ENCODE measurements at places on chromosomes 1 and 21.
A peak's percentile ranks its signal among the peaks of the same experiment; 100 is the strongest.

DNA sequence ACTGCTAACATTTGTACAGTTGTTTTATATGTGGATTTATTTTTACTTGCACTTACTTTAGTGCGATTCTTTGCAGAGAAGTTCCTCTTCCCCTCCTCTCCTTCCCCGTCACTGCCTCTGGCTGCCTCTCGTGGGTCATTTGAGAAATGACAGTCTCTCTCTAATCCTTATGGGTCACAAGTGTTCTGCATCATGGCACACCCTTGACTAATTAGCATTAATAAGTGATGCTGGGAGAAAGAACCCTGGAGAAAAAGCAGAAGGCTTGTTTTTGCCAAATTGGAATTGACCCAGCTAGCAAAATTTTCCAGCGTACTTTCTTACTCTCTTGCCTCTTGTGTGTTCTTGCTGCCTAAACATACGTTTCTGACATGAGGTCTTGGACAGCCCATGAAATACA lies 301.2 kb downstream of the DUSP10 start:
- DNase-seq, result no peak

GRCh38 chr1:153566414-153567371 lies 1.0 kb upstream of the S100A2 start:
- DNase-seq, result peak; percentile 78

GRCh38 chr1:118963456-118964430 lies 24.4 kb downstream of the TBX15 start:
- DNase-seq, result no peak

DNA sequence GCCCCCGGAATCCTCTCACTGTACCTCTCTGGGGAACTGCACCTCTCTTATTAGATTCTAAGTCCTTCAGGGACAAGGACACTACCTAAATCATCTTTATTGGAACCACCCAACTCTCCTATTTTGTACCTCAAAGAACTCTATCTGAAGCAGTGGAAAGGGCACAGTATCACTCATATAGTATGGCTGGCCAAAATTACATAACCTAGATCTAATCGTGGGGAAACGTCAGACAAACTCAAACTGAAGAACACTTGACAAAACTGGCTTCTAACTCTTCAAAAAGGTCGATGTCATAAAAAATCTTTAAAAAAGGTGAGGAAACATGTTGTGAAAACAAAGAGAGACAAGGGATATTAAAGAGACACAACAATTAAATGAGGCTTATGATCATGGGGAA lies 210.0 kb downstream of the SLC45A1 start:
- DNase-seq, result no peak

GRCh38 chr21:44932408-44933181 lies 7.2 kb upstream of the SLX9 start:
- peak; percentile 66 for DNase-seq

DNA sequence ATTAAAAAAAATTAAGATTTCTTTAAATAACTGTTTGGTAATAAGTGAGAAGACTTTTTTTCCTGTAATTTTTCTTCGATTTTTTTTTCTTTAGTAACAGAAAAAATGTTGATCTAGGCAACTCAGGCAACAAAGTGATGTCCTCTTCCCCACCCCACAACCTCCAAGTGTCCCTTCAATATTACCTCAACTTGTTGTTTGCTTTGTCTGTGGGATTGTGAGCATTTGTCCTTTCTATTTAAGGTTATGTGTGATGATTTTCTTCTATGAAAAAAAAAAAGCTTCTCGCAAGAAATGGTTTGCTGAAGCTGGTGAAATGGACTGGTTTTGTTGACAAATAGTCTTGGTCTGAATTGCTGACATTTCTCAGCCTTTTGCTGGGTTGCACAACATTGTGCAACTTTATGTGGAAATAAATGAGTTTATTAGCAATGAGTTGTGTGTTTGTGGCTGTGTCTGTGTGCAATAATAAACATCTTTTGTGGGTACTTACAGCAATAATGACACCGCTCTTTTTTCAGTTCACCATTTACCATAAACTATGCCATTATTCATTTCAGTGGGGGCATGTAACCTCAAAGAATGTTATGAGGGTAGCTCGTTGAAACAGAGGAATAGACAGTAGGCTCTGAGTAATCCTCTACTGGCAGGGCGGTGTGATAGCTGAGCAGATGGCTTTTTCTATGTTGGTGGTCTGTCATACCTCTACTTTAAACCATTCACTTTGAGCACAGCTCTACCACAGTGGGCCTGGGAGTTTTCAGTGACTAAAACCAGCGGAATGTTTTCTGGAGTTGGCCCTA lies 218.4 kb downstream of the HLX start:
- DNase-seq, result no peak

- no peak for DNase-seq
Measured at GRCh38 chr21:46363698-46364097, 39.7 kb downstream of the PCNT start.

DNA sequence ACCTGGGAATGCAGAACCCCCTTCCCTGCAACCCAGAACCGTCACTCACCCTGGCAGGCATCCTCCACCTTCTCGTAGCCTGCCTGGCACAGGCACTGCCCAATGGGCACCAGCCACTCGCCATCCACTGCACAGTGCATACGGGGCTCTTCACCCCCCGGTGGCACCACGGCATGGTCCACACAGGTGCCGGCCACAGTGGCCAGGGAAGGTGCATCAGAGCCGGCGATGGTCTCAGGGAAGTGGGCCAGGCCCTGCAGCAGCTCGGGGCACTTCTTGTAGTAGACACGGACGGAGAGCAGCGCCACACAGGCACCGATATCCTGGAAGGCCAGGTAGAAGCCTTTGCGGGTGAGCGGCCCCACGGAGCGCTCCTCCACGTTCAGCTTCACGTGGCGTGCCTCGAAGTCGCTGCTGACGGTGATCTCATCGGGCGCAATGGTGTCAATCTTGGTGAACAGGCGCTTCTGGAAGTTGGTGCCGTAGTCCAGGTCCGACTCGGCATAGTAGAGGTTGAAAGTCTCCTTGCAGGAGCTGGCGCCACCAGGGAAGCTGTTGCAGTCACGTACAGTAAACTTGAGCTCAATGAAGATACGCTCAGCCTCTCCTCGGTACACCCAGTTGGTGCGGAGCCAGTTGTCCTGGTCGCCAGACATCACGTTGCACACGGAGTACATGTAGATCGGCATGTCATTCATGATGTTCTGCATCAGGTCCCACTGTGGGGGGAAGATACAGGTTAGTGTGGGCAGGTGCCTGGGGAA lies 7.4 kb downstream of the EPHA2 start:
- no peak for DNase-seq

- DNase-seq, result no peak
Measured at GRCh38 chr21:42456457-42456856, 39.6 kb downstream of the RSPH1 start.

GRCh38 chr1:105632342-105633196 lies 1423.9 kb upstream of the PRMT6 start:
- DNase-seq, result no peak

DNA sequence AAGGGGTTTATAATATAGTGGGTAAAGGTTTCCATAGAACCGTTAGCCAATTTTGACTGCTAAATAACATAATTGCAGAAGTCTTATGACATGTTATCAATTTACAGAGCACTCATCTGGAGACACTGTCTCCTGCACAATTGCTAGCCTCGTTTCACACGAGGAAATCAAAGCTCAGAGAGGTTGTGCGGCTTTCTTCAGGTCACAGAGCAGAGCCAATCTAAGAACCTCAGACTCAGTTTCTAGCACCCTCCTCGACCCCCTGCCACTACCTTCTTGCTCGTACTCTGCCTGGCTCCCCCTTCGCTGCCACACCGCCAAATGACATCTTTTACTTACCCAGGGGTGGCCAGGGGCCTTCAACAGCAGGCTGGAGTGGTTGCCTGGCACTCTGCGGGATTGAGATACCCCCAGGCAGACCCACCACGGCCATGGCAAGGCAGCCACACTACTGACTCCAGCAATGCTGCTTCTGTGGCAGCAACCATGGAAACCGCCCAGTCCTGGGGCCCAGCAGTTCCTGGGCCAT lies 16.0 kb upstream of the CASZ1 start:
- DNase-seq, result no peak

GRCh38 chr1:107196973-107197562 lies 56.2 kb downstream of the NTNG1 start:
- no peak for DNase-seq

DNA sequence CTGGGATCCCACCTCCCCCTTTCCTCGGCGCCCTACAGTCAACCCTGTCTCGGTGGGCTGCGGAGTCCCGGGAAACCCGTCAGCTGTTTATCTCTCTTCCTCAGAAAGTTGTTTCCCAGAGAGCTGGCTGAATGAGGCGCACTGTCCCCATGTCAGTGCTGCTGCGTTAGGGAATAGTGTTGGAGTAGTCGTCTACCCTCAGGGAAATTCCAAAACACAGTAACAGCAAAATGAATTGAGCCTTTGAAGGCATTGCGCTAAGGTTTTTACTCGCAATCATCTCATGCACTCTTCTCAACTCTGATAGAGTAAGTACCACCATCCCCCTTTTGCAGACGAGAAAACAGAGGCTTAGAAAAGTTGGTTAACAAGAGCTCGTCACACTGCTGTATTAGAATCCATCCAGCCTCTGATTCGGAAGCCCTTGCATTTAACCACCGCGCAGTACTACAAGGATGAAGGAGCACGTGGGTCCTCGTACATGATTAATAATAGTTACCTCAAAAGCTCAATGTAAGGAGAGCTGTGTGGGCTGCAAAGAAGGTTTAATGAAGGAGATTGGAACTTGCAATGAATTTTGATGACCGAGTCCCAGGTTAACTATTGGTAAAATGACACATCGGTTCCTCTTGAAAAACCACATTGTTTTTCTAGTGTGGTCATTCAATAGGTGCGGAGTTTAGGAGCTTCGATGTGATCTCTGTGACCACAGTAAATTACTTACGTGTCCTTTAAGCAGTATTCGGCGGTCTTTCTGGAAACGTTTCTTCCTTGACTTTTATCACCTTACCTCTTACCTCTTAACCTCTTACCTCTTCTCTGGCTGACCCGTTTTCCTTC lies 788 bp upstream of the EDEM3 start:
- DNase-seq, result no peak

DNA sequence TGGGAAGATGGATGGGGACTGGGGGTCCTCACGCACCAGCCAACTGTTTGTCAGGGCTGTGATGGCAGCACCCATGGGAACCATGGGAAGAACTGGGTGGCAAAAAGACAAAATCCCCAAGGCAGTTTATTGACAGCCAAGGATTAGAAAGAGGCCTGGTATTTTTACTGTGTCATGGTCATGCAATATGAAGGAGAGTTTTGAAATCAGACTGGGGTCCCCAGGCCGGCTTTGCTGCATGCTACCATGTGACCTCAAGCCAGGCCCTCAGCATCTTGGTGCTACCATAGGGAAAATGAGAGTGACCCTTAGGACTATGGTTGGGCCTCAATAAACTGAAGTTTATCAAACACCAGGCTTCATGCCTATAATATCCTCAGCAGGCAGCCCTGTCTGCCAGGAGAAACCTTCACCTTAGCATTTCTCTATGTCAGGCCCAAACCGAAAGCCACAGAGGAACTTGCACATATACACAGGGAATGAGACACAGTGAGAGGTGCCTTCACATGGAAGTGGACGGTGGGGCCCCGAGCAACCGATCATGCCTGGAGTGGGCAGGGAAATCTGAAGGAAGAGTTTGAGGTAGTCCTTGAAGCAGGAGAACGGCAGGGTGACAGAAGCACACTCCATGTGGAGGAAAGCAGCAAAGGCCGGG lies 203.2 kb downstream of the HIVEP3 start:
- DNase-seq, result no peak

DNA sequence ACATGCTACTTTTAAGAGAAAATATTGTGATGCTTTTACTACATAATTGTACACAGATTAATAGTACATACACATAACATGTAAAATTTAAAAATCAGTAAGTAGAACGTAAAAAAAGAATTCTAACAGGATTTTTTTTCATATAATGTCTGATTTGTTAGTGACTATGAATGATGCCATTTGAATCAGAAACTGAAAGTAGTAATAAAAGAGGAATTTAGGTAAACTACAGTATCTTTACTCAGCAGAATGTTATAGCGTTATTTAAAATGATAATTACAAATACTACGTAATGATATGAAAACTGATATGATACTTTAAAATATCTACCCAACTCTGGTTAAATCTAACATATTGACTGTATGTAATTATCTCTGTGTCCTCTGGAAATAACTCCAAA lies 116.1 kb downstream of the DENND1B start:
- DNase-seq, result no peak

DNA sequence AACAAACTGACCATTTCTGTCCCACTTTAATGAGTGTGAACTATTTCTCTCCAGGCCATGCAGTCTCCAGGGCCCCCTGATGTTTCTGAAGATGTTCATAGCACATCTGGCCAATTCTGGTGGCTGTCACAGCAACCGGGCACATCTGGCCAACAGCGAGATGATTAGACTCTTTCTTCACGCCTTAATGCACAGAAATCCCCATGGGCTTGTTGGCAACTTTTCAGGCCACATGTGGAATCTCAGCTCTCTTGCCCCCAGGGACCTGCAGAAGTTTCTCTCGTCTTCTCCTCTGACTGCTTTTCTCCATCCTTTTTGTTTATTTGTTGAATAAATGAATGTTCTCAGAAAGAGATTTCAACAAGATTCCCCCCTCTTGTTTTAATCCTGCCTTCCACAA lies 71.2 kb upstream of the HMGB4 start:
- no peak for DNase-seq

DNA sequence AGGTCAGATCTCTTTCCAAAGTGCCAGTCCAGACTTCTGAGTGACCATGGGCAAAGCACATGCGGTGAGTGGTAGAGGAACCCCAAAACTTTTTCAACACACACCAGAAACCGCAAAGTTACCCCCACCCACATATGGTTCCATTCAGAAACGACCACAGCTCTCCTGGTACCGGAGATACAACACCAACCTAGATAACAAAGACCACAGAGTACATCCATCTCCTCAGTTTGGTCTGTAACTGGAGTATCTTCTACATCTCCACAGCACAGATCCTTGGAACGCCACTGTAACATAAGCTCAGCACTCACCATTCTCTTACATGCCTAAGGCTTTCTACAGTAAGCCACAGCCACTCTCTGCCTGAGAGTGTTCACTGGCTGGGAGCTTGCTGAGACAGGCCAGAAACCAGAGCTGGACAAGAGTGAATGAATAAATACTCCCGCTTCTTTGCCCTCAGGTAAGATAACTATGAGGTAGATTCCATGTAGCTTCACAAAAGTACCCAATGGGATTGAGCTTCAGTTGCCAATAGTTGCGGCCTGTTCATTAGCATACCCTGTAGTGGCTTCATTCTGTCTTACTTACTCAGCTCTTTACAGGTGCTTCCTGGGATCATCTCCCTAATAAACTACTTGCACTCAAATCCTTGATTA lies 81.8 kb downstream of the SMYD3 start:
- no peak for DNase-seq

DNA sequence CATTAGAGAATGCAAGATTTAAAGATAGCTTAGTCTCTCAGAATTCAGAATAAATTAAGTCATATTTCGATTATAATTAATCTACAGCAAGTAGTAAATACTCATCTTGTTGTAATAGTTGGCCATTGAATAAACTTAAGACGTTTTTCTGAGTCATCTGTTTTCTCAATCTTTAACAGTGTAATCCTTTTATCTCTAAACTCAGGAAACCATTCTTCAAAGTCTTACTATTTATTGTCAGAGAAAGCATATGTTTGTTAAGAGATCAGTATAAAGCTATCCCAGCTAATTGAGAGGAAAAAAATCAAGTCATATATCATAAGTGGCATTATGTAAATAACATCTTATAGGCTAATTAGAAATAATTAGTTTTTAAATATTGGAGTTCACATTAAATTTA lies 201.2 kb upstream of the ADAMTS5 start:
- no peak for DNase-seq

Data from stimulated activated CD4-positive, alpha-beta T cell treated with anti-CD3 and anti-CD28 coated beads, Interleukin-15, amount 100 ng/mL, for 1 hour (primary cell).